Tibial nerve (tissue), 4 donors: ENCODE measurements at places on chromosomes 7 and 10. TPM values are rescaled to one million over a fixed set of nuclear protein-coding genes. Genes with fewer than 3 reads are reported as not detected.

FBXL13 gene
- 2.4 TPM for total RNA-seq

CHRM2 gene
- total RNA-seq = not detected

GSDME gene
- total RNA-seq = 8.5 TPM

AKR1B1 gene
- 183 TPM for total RNA-seq

PTPN20 gene
- 3.7 TPM for total RNA-seq

RPEL1 gene
- total RNA-seq = not detected

SH2D4B gene
- not detected for total RNA-seq
